ENCODE measurements at places on chromosomes 1 and 21. TPM values are rescaled to one million over a fixed set of nuclear protein-coding genes. Genes with fewer than 3 reads are reported as not detected.

DNA sequence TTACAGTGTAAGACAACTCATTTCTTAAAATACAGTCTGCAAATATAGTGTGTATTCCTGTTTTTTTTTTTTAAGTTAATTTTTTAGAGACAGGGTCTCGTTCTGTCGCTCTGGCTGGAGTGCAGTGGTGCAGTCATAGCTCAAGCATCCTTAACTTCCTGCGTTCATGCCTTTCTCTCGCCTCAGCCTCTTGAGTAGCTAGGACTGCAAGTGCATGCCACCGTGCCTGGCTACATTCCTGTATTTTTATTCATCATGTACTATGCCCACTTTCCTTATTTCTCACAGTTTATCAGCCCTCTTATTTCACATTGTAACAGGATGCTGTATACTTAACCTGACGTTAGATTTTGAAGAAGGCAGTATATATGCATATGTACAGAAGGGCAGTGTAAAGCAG lies 26.7 kb downstream of the MIER1 start:
- no peak for DNase-seq

DNA sequence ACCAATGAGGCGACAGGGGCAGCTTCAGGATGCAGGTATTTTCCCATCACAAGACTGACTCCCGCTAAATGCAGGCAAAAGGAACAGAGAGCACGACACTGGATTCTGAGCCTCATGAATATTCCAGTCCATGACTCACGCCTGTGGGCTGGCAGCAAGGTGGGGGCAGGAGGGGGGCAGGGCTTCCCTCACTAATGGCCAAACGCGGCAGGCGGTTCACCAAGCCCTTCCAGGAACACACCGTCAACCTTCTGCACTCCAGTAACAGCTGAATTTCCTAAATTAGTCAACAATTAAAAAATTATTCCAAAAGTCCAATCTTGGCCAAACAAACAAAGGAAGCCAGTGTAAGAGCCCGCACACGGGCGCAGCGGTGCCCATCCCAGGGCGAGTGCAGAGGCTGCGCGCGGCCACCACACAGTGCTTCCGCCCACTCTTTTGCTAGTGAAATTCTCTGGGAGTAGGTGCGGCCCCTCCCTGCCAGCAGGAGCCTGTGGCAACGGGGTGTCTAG lies 12.5 kb upstream of the GPR153 start:
- no peak for DNase-seq

- no peak for DNase-seq
These were observed 104.8 kb upstream of the SLC45A1 start for GRCh38 chr1:8213136-8213535.

DNA sequence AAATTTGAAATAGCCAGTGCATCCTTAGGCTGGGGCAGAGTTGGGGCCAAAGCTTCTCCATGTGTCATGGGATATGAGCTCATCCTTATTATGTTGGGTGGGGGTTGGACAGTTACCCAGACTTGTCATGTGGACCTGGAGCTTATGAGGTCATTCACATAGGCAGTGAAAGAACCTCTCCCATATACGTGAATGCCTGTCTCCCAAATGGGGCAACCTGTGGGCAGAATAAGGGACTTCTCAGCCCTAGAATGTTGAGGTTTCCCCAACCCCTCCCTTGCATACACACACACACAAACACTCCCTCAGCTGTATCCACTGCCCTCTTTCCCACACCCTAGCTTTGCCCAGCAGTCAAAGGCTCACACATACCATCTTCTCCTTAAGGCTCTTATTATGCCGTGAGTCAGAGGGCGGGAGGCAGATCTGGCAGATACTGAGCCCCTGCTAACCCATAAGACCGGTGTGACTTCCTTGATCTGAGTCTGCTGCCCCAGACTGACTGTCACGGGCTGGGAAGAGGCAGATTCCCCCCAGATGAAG lies 2.3 kb upstream of the IVL start:
- no peak for DNase-seq

- DNase-seq = no peak
These were observed 801 bp downstream of the MX1 start for GRCh38 chr21:41426676-41427404.

GRCh38 chr1:116735246-116735645 lies 19.0 kb upstream of the CD2 start:
- no peak for DNase-seq

GRCh38 chr1:18783705-18784481 lies 75.6 kb downstream of the TAS1R2 start:
- DNase-seq = no peak

DNA sequence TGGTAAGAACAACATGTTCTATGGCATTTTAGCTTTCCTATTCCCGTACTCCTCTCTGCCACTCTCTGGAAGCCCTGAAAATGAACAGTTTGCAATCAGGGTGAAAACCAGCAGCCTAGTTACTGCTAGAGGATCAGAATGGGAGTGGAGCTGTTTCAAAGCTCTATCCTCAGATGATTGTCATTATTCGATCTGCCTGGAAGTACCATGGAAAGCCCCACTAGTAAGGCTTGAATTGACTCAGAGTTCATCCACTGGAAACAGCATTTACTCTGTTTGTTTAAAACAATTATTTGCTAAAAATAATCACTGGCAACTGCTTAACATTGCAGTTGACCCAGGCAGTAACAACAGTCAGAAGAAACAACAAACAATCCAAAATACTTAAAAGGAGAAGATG lies 91.2 kb downstream of the USH2A start:
- DNase-seq = no peak

- no peak for DNase-seq
These were observed 25.7 kb downstream of the CRYAA start for GRCh38 chr21:43194303-43195120.

DNA sequence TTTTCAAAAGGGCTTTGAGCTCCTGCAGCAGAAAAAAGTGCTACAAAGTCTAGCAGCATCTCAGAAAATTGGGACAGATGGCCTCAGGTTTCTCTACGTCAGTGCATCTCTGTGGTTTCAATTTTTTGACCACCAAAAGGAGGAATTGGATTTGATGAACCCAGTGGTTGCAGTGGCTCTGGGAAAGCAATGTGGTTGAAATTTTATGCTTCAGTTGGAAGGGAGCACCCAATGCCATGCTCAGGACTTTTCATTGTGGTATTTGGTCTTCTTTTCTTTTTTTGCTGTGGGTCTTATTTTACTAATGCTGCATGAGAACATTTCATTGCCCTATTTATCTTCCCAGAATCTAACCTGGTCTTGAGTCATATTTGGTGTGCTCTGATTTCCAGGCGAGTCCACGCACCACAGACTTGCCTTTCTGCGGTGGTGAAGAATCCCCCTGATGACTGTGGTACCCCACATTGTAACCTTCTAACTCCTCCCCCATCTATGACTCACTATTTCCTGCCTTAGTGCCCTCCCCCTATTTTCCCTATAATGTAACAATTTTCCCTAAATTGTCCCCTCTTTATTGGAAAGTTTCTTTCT lies 56.7 kb downstream of the S1PR1 start:
- peak; percentile 37 for DNase-seq

GRCh38 chr1:67893126-67893495 lies 59.8 kb upstream of the GNG12 start:
- no peak for DNase-seq

SLAMF9 gene
- total RNA-seq = not detected

DDAH1 gene
- 0.16 TPM for total RNA-seq

TLR5 gene
- 0.33 TPM for total RNA-seq

CYYR1 gene
- total RNA-seq = 0.18 TPM
